Fibroblast of villous mesenchyme (primary cell): ENCODE measurements at places on chromosomes 6 and 20. TPM values are rescaled to one million over a fixed set of nuclear protein-coding genes. Genes with fewer than 3 reads are reported as not detected.

- DNase-seq: no peak
Measured at GRCh38 chr6:103284835-103285234, 1574.9 kb downstream of the HACE1 start.

DNA sequence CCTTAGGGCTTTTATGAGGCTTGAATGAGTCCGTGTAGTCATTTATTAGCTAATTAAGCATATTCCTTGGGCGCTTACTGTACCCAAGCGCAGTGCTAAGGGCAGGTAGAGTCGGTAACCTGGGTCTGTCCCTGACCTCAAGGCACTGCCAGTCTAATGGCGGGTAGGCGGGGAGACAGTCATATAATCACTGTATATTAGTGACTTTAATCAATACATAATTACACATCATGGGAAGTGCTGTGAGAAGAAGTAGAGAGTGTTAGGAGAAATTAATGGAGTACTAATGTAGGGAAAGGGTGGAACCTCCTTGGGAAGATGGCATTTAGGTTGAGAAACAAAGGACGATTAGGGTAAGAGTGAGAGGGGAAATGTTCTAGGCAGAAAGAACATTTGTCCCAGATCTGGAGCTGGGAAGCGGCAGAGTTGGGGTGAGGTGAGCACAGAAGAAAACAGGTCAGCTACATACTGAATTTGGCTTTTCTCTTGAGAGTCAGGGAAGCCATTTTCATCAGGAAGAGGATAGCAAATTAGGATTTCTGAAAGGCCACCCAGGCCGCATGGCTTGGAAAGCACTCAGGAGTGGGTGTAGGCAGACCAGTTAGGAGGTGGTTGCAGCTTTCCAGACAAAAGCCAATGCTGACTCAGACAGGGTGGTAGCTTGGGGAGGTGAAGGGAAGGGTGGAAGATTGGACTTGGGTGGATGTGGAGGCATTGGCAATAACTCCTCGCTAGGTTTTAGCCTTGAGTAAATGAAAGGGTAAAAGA, 954 bp upstream of the BLCAP start:
- no peak for DNase-seq

The TRIM40 gene
- total RNA-seq: not detected in 2 replicates

The SPAG4 gene
- total RNA-seq: 5.6 and 8.1 TPM in 2 replicates

DNA sequence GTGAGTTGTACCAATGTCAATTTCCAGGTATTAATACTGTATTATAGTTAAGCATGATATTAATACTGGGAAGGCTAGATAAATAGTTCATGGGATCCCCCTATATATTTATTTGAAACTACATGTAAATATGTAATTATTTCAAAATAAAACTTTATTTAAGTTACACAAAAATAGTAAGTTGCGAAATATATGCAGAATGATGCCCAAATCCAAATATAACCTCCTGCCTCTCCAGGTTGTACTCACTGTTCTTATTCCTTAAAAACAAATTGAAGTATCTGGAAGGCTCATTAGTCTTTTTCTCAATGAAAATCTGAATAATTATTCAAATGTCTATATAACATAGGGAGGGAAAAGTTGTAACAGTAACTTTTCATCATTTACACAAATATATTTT, 161.9 kb upstream of the DEFB112 start:
- no peak for DNase-seq

- DNase-seq: peak; percentile 23
Measured at GRCh38 chr20:44407402-44408184, 52.1 kb downstream of the HNF4A start.

The PFDN6 gene
- 26.4 and 34.5 TPM in 2 replicates for total RNA-seq

DNA sequence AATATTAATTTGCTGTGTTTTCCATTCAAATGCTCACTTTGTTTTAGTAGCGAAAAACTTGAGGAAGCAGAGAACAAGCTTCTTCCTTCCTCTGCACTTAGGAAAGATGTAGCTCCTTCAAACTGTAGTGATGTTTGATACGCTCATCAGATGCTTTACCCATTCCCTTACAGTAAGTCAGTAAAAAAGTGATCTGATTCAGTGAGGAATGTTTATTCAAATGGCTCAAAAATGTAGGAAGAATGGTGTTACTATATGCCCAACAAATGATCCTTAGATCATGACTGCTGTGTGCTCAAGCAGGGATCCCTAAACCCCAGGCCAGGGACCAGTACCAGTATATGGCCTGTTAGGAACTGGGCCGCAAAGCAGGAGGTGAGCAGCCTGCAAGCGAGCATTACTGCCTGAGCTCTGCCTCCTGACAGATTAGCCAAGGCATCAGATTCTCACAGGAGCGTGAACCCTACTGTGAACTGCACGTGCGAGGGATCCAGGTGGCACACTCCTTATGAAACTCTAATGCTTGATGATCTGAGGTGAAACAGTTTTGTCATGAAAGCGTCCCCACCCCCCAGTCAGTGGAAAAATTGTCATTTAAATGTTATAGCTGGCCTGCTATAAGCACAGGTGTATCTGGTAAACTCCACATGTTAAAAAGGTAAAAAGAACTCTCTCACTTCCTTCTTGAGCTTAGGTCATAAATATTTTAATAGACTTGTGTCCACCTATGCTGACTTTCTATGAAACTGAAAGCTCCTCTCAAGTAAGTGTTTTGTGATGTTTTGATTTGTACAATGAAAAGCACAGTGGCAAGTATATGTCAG, 187.2 kb downstream of the FOXC1 start:
- DNase-seq: no peak

GRCh38 chr6:39593646-39594045, 131.6 kb downstream of the KIF6 start:
- DNase-seq: no peak

The JPH2 gene
- total RNA-seq: 37.4 and 50.5 TPM in 2 replicates

The HLA-DRB1 gene
- not detected in 2 replicates for total RNA-seq

The ITPA gene
- total RNA-seq: 29.8 and 40.3 TPM in 2 replicates

The CFB gene
- 3.5 and 12.1 TPM in 2 replicates for total RNA-seq

GRCh38 chr20:44129911-44130718, 56.9 kb downstream of the JPH2 start:
- no peak for DNase-seq

DNA sequence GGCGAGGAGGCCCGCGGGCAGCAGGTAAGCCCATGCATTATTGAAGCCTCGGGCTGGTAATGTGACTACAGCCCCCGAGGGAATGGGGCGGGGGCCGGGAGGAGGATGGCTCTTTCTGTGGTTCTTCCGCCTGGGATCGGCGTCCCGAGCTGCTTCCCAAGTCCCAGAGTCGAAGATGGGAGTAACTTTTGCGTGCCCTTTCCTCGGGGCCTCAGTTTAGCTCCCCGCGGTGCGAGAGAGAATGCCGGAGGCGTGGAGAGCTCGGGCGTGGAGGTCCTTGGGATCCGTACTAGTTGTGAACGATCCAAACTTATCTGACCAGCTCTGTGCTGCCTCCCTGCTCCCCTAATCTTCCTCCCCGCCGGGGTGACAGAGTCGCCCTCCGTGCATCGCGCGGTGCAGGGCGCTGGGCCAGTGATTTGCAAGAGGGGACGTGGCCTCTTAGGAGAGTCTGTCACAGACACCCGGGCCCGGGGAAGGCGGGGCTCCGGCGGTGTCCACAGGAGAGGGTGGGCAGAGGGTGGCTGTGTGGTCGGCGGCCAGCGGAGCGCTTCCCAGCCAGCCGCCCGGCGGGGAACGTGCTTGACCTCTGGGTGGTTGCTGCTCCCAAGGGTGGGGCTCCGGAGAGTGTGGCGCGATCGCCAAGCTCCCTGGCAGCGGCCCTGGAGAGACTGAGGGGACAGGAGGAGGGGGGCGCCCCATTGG, 815 bp downstream of the UTRN start:
- peak; percentile 74 for DNase-seq

The PRSS35 gene
- 5.2 and 15.1 TPM in 2 replicates for total RNA-seq

The SNX9 gene
- total RNA-seq: 37.6 and 39.6 TPM in 2 replicates

DNA sequence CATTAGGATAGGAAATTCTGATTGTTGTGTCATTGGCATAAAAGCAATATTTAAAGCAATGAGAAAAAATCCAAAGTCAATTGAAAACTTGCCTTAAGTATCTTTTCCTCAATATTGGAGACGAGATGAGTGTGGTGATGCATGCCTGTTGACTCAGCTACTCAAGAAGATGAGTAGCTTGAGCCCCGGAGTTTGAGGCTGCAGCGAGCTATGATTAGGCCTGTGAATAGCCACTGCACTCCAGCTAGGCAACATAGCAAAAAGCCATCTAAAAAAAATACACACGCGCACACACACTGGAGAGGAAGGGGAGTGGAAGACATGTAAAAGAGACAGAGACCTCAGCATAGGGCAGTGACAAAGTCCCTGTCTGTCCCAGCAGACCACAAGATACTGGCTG, 9.7 kb upstream of the MARCKS start:
- DNase-seq: no peak

- DNase-seq: no peak
Measured at GRCh38 chr6:15881150-15881549, 218.3 kb upstream of the DTNBP1 start.

The GJA10 gene
- not detected in 2 replicates for total RNA-seq

DNA sequence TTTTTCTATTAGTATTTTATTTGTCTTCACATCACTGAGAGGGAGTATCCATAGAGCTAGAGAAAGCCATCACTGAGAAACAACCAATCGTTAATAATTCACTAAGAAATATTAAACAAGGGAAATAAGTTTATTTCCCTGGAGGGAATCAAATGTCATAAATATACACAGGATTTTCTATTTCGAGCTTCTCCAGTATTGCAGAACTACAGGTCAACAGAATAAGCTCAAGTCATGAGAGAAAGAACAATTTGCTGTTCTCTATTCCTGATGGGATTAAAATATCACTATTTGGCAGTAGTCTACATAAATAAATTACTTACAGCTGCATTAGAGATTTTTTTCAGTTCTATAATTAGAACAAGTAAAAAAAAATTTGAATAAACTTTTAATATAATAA, 2.2 kb upstream of the FAM162B start:
- no peak for DNase-seq

DNA sequence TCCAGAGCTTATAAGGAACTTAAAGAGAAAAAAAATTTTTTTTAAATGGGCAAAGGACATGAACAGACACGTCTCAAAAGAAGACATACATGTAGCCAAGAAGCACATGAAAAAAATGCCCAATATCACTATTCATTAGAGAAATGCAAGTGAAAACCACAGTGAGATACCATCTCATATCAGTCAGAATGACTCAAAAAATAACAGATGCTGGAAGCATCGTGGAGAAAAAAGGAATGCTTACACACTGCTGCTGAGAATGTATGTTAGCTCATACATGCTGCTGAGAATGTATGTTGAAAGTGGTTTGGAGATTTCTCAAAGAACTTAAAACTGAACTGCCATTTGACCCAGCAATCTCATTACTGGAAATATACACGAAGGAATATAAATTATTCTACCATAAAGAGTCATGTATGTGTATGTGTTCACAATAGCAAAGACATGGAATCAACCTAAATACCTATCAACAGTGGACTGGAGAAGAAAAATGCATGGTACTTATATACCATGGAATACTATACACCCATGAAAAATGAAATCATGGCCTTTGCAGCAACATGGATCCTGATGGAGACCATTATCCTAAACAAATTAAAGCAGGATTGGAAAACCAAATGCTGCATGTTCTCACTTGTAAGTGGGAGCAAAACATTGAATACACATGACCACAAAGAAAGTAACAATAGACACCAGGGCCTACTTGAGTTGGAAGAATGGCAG, 5.2 kb downstream of the OR11A1 start:
- DNase-seq: no peak

DNA sequence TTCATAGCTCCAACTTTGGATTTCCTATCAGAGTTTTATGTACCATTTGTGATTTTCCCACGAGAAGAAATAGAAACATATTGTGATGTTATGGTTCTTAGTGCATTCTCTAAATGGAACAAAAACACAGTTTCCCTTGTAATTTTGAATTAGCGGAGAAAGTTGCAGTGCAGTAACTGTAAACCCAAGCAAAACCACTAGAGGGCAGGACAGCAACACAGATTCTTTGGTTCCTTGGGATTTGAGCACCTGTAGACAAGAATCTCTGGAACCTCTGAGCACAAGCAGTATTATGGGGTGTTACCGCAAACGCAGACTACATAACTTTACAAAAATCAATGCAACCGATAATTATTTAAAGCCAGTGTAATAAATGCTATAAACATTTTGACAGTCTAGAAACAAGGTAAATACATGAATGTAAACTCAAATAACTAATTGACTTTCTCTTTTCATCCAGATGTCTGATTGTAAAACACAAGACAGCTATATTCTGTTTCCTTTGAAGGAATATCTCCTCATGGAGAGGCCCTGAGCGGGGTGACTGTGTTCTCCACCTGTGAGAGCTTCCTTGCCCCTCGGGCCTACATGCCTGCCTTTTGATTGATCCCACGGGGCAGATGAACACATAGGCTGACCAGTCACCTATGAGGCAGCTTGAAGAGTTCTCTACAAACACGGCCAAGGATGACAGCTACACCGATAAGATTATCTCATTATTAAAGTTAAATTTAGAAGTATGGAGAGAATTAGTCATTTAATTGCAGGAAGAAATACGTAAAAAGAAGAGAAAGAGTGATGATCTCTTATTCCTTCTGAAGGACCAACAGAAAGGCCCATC, 67.5 kb upstream of the COL21A1 start:
- peak; percentile 53 for DNase-seq

DNA sequence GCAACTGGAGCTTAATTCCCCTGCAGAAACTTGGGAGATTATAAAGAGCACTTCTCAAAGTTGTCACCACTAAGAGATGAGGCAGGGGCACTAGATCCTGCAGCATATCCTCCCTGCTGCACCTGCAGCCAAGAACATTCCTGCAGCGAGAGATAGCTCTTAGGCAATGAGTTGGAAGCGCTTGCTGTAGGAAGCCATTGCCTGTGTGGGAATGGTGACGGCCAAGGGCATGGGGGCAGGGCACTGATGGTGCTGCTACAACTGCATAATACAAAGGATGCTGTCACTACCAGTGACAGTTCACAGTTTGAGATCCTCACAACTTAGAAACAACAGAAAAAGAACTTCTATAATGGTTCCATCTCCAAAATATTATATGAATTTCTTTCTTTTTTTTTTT, 89.9 kb downstream of the CDS2 start:
- no peak for DNase-seq

GRCh38 chr20:19981031-19981451, 36.1 kb upstream of the NAA20 start:
- peak; percentile 72 for DNase-seq

- DNase-seq: no peak
Measured at GRCh38 chr6:130841128-130841728, 14.0 kb downstream of the SMLR1 start.

- DNase-seq: no peak
Measured at GRCh38 chr6:5673019-5673790, 333.5 kb downstream of the NRN1 start.

DNA sequence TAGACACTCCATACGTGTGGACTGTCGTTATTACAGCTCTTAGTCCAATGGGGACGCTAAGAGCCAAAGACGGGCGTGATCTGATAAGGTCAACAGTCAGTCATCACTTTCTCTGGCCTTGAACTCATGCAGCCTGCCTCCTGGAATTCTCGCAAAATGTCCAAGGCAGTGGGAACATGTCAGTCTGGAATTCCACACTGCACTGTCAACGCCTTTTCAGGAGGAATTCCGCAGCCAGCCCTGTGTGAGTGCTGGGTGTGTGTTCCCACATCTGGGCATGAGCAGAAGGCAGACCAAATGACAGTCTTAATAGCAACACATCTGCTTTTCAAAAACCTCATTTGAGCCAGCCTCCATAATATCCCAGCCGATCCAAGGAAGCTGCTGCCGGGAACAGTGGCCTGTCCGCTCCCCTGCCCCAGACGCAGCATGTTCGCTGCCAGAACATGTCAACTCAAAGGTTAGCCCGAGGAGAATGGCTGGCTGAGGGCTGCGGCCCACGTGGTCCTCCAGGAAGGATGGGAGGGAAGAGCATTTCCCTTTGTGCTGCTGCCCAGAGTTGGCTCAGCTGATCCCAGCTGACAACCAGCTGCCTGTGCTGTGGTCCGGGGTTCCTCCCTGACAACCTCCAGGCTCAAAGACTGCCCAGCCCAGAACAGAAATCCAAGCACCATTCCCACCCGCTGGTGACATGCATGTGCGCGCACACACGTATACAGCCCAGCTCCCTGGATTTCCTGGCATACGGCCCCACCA, 103.1 kb downstream of the SULF2 start:
- peak; percentile 57 for DNase-seq
